Glomerular endothelial cell (primary cell): ENCODE measurements at places on chromosomes 7 and 10. TPM values are rescaled to one million over a fixed set of nuclear protein-coding genes. Genes with fewer than 3 reads are reported as not detected.

TSPAN12 gene
- 17.6 and 20.7 TPM in 2 replicates for total RNA-seq

ZNF12 gene
- 8.3 and 11.1 TPM in 2 replicates for total RNA-seq

CYP3A5 gene
- 0.10 TPM in 1 of 2 replicates, not detected in the other for total RNA-seq

ZNF804B gene
- total RNA-seq = not detected in 2 replicates

ERVW-1 gene
- total RNA-seq = not detected in 2 replicates

JAKMIP3 gene
- 0.05 and 0.12 TPM in 2 replicates for total RNA-seq

SRI gene
- total RNA-seq = 139 and 149 TPM in 2 replicates

BLNK gene
- total RNA-seq = not detected in 2 replicates
